ENCODE measurements at places on chromosomes 2 and 18.

DNA sequence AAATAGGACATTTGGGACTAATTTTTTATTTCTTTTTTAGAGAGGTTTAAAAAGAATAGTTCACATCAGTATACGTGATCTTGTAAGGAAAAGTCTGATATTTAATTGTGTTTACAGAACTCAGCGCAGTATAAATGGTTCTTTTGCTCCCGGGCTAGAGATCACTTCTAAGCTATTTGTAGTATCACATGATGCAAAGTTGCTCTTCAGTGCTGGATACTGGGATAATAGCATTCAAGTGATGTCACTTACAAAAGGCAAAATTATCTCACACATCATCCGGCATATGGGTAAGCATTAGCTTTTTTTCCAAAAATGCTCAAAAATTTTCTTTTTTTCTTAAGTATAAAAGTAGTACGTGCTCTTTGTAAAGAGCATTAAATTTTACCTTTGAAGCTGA, 37.4 kb upstream of the CYP20A1 start:
- no peak for DNase-seq

- no peak for DNase-seq
Observed at GRCh38 chr2:113892004-113892710, 2.3 kb downstream of the ACTR3 start.

- DNase-seq: no peak
Observed at GRCh38 chr18:36302676-36303075, 5.2 kb downstream of the FHOD3 start.

DNA sequence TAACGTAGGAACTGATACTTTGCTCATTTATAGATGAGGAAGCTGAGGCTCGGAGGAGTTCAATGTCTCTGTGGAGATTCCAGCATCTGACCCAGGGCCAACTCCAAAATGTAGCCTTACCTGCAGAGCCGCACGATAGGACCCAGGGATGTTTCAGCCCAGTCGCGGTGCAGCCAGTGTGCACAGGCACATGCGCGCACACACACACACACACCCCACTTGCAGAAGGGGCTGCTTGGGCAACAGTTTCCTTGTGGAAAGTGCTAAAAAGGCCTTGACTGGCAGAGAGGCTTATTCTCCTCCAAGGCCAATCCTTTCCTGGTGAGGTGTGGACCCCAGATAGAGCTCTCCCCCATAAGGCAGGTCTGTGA, 101.7 kb downstream of the ZFP36L2 start:
- DNase-seq: no peak

DNA sequence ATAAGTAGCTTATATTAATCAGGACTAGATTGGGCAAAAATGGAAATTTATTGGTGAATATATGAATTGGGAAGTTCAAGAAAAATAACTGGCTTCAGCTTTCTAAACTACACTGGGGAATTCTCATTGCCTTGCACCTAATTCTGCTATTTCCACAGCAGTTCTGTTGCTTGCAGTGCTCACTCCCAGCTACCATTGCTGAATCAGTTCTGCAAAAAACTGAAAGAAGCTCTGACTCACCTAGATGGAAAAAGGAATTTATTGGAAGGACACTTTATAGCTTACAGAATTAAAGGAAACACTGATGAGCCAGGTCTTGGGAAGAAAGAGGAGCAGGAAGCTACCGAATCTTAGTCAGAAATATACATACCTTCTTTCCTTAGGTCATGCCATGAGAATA, 60.3 kb upstream of the ACVR1 start:
- no peak for DNase-seq

DNA sequence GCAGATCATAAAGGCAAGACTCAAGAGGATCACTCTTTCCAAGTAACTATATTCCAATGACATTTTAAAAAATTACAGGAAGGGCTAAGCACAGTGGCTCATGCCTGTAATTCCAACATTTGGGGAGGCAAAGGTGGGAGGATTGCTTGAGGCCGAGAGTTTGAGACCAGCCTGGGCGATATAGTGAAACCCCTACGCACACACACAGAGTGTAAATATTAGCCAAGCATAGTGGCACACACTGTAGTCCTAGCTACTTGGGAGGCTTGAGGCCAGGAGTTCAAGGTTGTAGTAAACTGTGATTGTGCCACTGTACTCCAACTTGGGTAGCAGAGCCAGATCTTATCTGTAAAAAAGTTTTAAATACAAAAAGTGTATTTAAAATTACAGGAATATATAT, 450.2 kb upstream of the NRP2 start:
- DNase-seq: no peak

- DNase-seq: no peak
Observed at GRCh38 chr2:239118264-239118663, 270.4 kb downstream of the TWIST2 start.

DNA sequence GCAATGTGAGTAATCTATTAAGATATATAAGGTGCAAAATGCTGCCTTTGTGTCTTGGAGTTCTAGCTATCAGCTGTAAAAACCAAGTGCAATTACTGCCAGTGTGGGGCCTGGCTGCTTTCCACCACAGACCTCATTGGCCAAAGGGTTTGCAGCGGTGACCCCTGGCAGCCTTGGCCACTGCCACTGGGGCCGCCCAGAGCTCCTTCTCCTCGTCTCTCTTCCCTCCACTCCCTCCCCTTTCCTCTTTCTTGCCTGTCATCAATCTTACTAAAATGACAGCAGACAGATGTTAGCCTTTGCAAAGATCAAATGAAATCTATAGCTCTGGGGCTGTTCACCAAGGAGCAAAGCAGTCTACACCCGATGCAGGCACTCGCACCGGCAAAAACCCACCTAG, 986.3 kb downstream of the BCL11A start:
- no peak for DNase-seq

GRCh38 chr18:7575465-7576028, 8.4 kb downstream of the PTPRM start:
- no peak for DNase-seq

- DNase-seq: no peak
Observed at GRCh38 chr2:172230889-172231401, 128.2 kb upstream of the DLX2 start.

- DNase-seq: no peak
Observed at GRCh38 chr18:57113799-57114420, 33.0 kb upstream of the BOD1L2 start.

- DNase-seq: no peak
Observed at GRCh38 chr18:55552526-55553189, 35.3 kb downstream of the TCF4 start.

DNA sequence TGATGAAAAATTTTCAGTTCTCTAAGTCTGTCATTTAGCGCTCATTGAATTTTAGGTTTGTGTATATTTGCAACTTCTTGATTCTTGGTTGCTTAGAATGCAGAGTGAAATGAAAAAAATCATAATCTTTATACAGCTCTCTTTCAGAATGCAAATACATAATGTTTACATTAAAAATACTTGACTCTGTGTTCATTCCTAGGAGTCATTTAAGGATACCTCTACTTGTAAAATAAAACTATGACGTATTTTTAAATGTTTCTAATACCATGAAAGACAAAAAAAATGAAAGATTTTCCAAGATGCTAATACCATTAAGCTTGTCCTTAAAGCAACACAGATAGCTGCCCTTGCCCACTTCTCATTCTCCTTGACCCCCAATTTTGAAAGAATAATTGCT, 259.0 kb downstream of the L3MBTL4 start:
- DNase-seq: no peak

- DNase-seq: no peak
Observed at GRCh38 chr18:76126327-76126726, 368.7 kb downstream of the ZNF516 start.

- no peak for DNase-seq
Observed at GRCh38 chr2:99140056-99140859, 1.2 kb upstream of the C2orf15 start.

- DNase-seq: no peak
Observed at GRCh38 chr2:168252976-168253375, 5.6 kb upstream of the STK39 start.

DNA sequence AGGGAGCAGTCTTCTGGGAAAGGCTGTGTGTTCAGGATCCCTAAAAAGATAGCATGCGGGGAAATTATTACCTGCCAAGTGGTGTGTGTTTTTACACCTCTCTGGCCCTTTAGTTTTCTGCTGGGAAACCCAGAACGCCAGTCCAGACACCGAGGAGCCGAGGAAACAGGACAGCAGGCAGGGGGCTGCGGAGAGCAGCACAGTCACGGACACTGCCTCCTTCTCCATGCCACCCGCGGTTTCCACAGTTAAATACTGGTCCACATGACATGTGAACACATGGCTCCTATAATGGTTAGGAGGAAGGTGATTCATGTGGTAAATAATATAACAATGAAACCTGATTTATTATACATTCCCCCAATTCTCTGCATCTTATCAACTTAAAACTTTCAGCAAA, 20.4 kb downstream of the CNOT11 start:
- DNase-seq: no peak

- no peak for DNase-seq
Observed at GRCh38 chr2:119280680-119281079, 57.0 kb downstream of the STEAP3 start.

- no peak for DNase-seq
Observed at GRCh38 chr2:23204685-23205242, 180.2 kb upstream of the KLHL29 start.

GRCh38 chr18:8750954-8751415, 45.6 kb downstream of the MTCL1 start:
- DNase-seq: no peak

DNA sequence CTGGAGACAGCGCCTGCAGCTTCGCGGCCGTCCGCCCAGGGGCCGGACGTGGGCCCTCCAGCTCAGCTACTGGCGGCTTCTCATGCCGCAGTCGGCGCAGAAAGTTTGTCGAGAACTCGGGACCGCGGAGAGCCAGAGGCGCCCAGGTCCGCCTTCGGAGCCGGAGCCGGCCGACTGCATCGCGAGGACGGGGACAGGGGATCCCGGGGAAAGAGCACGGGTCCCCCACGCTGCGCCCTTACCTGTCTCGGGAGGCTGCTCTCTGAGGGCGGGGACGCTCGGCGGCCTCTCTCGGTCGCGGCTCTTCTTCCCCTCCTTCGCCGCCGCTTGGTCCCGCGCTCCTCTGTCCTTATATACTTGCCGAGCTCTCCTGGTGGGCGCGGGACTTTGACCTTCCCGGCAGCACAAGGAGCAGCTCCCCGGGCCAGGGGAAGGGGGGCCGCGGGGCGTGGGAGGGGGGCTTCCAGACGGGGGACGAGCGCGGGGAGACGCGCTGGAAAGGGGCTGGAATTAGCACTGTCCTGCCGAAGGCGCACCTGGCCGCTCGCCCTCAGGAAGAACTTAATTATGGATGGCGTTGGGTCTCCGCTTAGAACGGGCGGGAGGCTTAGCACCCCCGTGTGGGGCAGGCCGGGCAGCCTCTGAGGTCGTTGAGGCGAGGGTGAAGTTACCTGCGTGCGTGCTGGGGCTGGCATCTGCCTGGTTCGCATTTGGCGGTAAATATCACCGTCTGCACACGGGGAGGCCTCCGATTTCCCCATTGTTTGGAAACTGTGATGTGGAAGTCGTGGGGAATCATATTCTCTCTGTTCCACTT, at the start of gene POMC:
Gene POMC, minus strand, starts transcription at position 325 of the 817 bp plus-strand sequence. CDS start 3,808 bp downstream, outside the sequence.
- peak; percentile 51 for DNase-seq

GRCh38 chr2:45950606-45951005, 299.1 kb downstream of the PRKCE start:
- no peak for DNase-seq

DNA sequence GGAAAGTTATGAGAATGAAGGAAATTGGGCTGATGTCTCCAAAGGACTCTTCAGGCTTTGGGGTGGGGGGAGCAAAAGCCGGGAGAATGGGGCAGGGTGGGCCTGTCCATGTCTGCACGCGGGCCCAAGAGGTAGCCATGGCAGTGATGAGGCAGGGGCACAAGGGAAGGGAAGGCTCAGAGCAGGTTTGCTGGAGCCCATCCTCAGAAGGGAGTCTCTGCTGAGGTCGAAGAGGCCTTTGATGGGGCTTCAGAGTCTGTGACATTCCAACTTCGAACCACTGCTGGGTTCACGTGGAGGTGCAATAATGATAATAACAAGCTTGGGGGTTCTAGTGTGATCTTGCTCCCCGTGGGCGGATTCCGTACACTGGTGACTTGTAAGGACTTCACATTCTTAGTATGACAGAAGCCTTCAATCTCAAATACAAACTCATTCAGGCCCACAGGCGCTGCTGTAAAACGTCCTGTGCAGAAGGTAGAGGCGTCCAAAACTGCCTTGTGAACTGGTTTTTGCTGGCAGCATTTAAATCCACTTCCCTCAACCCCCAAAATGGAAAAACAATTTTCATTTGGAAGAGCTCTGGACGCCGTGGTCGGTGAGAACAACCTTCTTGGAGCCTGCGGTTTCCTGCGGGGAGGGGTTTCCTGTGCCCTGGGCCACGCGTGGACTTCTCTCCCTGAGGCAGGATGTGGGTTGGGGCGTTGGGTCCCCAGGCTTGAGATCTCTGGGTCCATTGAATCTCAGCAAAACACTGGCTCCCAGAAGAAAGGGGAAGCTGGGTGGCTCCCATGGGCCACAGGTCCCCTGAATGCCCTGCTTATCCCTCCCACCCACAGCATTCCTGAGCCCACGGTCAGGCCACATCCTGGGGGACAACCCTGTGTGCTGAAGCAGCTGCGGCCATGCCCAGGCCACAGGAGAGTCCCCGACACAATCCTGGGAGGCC, 151.0 kb downstream of the TPO start:
- peak; percentile 12 for DNase-seq

DNA sequence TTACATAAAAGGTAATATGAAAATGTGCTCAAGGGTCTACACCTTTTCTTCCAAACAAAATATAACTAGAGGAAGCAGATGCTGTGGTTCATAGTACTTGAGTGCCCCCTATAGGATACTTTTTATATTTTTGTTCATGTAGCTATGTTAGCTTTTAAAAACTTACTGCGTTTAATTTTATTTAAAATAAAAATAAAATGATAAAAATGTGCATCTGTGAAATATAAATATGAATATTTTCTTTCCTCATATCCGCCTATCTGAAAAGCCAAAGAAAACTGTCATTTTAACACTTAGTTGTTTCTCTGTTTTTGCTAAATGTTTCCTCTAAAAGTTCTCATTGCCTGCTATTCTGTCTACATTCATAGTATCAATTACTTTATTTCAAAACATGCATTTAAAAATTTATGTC, 9.6 kb upstream of the LRP1B start:
- no peak for DNase-seq

GRCh38 chr2:104434318-104434792, 419.6 kb upstream of the POU3F3 start:
- no peak for DNase-seq

DNA sequence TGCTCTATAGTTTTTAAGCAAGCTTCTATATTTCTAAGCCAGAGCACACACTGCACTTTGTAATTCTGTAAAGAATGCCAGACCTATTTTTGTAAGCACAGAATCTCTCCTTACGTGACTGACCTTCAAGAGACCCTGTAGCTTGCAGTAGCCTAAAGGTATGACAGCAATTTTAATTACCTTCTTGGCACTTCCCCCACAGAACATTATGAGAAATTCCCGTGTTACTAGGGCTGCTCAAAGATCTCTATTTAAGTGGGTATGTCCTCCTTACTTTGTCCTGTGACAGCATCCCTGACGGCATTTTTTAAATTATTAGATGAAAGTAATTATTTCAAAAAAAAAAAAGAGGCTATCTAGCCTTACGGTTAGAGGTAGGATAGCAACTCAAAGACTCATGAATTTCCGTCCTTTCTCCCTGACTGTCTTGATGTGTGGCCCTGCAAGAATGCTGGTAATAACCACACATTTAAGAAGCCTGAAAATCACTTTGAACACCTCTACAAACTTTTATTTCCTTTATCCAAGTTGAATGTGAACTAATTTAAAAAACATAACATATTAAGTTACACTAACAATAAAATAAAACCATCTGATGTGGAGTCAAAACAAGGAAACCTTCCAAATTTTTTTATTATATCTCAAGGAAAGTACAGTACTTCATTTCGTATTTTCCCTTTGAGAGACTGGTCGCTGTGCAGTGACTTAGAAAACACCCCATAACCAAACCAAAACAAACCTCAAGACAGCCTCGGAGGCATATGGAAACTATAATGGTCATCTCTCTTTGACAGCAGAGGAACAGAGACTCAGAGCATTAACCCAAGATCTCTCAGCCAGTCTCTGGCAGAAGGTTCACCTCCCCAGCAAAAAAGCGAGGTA, 54.9 kb downstream of the THUMPD2 start:
- DNase-seq: no peak
